NCI-H446 (cell line): ENCODE measurements at places on chromosomes 11 and 22.

DNA sequence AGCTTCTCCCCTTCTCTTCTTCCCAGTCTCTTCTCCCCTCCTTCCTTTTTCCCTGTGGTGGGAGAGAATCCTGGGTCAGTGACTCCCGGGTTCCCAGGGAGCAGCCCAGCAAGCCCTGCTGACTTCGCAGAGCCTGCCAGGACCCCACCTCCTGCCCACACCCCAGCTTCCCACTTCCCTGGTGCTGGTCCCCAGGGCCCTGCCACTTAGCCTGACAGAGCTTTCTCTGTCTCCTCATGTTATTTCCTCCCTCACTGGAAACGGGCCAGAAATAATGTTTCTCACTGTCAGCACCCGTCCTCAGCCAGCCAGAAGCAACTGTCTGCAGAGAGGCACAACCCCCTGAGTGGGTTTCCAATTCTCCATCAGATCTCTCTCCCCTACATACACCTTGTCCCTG is 27.1 kb downstream of the C11orf96 start:
- DNase-seq = peak; percentile 30

DNA sequence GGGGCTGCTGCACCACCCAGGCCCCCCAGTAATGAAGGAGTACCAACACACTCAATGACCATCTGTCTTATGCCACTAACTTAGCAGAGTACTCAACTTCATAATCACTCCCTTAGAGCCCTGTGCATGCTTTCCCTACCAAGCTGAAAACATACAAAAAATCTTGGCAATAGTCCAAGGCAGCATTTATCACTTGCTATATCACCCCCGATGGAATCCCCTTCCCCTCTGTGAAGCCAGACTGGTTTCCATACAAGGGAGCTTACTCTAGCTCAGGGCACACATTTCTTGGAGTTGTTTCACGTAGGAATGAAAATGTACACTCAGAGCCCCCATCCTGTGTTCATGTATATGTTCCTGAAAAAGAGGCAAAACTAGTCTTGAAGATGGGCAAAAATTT is 301.3 kb upstream of the TENM4 start:
- no peak for DNase-seq

- no peak for DNase-seq
These were observed 11.6 kb downstream of the JAML start for GRCh38 chr11:118213201-118213600.

- no peak for DNase-seq
These were observed 1.8 kb downstream of the SLC16A8 start for GRCh38 chr22:38081941-38082828.

DNA sequence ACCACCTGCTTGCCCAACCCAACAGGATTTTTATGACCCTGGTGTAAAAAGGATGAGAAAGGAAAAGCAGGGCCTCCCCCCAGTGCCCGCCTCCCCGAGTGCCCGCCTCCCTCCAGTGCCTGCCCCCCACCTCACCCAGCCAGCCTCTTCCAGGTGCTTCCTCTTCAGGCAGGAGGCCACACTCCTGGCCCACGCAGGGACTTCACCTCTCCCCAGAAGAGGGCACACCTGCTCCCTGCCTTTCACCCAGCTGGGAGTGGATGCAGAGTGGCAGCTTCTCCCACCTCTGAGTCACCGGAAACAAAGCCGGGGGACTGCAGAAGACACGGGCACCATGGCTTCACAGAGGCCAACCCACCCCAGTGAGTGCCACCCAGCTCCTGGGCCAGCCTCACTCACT is 16.1 kb downstream of the CPT1A start:
- DNase-seq = no peak

- no peak for DNase-seq
These were observed 2.0 kb downstream of the ANO3 start for GRCh38 chr11:26333906-26334305.

- no peak for DNase-seq
These were observed 48.4 kb downstream of the CD6 start for GRCh38 chr11:61019832-61020405.

- no peak for DNase-seq
These were observed 2.8 kb upstream of the PACSIN2 start for GRCh38 chr22:43017525-43018460.

DNA sequence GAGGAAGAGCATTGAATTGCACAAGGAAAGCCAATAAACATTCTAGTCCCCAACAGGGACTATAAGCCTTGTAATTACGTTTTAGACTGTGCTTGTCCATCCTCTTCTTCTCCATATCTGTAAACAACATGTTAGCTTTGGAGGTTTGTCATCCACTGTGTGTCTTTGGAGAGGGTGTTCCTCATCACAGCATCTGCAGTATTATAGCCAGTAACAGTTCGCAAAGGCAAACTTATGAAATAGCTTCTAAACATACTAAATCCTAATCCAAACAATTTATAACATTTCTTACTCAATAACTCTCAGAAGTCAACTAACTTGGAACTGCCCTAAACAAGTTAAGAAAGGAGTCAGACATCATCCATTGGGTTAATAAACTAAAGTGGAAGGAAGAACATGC is 10.3 kb upstream of the BDNF start:
- no peak for DNase-seq

GRCh38 chr22:46064966-46065666 is 85.2 kb upstream of the PPARA start:
- no peak for DNase-seq

DNA sequence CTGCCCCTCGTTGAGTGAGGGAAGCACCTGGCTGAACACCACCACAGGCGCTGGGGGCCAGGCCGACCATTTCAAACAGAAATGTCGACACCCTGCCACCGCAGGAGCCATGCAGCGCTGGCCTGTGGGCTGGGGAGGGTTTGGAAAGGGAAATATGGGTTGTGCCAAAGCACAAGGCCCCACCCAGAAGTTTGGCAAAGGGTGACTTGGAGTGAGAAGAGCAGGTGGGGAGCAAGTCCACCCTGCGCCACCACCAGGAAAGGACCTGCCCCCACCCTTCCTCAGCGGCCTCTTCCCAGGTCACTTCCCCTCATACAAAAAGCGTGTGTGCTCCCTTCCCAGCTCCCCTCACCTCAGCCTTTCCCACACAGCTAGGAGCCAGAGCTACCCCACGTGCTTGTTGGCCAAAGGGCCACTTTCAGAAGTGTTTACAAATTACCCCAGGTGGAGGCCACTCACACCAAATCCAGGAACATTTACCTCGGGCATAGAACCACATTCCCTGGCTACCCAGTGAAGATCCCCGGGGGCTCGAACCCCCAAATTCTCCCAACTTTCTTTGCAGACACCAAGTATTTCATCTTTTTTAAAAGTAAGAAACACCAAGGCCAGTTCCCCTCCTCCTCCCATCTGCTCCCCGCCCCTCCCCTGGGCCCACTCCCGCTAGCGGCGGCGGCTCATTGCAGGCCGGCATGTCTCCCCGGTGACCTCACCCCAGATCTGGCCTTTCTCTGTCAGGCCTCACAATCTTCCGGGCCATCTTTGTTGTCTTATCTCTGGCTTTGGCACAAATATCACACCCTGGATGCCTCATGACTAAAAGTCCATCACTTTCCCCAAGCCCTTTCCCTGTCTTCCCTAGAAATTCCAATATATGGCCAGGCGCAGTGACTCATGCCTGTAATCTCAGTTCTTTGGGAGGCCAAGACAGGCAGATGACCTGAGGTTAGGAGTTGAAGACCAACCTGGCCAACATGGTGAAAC is 20.5 kb upstream of the SCGB1A1 start:
- DNase-seq = no peak

DNA sequence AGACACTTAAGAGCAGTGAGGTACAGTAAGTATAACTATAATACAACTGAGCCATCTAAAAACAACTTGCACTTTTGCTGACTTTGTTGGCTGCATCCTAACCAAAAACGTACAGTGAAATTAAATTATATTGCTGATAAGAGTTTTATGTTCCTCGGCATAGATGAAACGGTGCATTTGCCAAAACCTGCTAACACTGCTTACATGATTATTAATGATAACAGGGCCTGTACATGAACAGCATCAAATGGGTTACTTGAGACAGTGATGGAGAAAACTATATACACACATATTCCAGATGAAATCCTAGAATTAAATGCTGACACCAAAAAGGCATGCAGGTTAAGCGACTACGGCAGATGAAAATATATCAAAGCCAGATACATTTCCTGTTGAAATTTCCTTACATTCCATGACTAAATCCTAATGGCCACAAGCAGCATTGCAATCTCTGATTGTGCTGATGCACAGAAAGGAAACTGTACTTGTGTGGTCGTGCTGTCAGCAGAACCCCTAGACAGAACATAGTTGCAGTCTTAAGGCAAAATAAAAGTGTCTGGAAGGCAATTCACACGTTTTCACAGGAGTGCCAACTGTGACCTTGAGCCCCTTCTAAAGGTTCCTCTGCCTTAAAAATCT is 143.9 kb downstream of the CADM1 start:
- DNase-seq = no peak

GRCh38 chr11:32039149-32039548 is 51.7 kb upstream of the RCN1 start:
- no peak for DNase-seq

GRCh38 chr11:32105871-32106560 is 15.1 kb downstream of the RCN1 start:
- DNase-seq = no peak

DNA sequence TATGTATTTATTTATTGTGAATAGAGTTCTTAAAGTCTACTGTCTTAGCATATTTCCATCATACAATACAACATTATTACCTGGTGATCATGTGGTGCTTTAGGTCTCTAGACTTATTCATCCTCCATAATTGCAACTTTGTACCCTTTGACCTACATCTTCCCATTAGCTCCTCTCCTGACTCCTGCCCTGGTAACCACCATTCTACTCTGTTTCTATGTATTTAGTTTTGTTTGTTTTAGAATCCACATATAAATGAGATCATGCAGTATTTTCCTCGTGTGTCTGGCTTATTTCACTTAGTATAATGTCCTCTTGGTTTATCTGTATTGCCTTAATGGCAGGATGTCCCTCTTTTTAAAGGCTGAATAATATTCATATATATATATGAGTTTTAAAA is 22.7 kb downstream of the NCAM1 start:
- DNase-seq = no peak

GRCh38 chr11:64241491-64242374 is 838 bp downstream of the FKBP2 start:
- peak; percentile 61 for DNase-seq
